DMS79 treated with DMSO at 0.1 percent for 48 hours (cell line): ENCODE measurements at places on chromosomes 16 and 17.

GRCh38 chr17:11264183-11264871 lies 23.3 kb downstream of the SHISA6 start:
- no peak for DNase-seq

GRCh38 chr17:63974594-63975192 lies 2.0 kb upstream of the SCN4A start:
- DNase-seq, result no peak

GRCh38 chr17:31677681-31678080 lies 181.4 kb downstream of the COPRS start:
- DNase-seq, result no peak

DNA sequence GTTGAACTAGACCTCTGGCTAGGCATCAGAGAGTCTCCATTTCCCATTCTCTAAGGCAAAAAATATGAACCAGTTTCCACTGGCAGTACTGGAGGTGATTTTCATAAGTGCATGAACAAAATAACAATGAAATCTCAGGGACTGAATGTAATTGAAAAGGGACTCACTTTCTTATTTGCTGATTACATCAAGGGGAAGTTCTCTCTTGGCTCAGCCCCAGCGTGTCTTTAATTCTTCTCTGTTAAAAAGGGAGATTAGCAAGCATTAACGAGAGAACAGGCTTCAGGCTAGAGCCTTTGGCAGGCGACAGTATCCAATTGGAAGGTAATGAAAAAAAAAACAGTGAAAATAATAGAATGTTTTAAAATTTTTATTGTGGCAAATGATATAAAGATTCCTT lies 34.0 kb upstream of the ADAMTS18 start:
- DNase-seq, result no peak

- no peak for DNase-seq
Measured at GRCh38 chr16:10069374-10069773, 112.9 kb downstream of the GRIN2A start.

- DNase-seq, result no peak
Measured at GRCh38 chr16:27286451-27286850, 17.9 kb upstream of the NSMCE1 start.

GRCh38 chr16:23334950-23335349 lies 32.8 kb downstream of the SCNN1B start:
- DNase-seq, result no peak

DNA sequence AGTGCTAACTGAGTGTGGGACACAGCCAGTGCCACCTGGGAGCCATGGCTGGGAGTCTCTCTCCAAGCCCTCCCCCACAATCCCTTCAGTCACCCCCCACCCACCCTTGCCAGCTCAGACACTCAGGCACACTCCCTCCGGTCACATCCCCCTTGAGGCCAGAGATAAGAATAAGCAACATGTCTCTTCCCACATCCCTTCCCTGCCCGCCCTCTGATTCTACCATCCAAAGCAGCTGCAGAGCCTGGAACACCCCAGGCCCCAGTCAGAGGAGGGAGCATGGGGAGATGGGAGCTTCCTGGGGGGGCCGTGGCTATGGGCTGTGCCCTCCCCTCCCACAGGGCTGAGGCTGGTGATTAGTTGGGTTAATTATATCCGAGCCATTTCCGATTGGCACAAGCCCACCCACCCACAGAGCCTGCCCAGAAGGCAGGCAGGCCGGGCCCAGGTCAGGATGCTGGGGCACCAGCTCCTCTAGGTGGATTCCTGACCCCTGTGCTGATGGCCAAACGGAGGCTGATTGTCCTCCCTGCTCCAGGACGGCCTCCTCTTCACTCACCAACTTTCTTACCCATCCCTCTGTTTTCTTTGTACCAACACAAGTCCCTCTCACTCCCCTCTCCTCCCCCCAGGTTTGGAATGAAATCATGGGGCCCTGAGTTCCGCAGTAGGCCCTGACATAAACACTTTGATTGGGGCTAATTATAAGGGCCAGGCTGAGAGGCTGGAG lies 28.6 kb upstream of the MEIOC start:
- no peak for DNase-seq

- DNase-seq, result peak; percentile 10
Measured at GRCh38 chr16:48180868-48181480, 25.2 kb upstream of the ABCC12 start.

DNA sequence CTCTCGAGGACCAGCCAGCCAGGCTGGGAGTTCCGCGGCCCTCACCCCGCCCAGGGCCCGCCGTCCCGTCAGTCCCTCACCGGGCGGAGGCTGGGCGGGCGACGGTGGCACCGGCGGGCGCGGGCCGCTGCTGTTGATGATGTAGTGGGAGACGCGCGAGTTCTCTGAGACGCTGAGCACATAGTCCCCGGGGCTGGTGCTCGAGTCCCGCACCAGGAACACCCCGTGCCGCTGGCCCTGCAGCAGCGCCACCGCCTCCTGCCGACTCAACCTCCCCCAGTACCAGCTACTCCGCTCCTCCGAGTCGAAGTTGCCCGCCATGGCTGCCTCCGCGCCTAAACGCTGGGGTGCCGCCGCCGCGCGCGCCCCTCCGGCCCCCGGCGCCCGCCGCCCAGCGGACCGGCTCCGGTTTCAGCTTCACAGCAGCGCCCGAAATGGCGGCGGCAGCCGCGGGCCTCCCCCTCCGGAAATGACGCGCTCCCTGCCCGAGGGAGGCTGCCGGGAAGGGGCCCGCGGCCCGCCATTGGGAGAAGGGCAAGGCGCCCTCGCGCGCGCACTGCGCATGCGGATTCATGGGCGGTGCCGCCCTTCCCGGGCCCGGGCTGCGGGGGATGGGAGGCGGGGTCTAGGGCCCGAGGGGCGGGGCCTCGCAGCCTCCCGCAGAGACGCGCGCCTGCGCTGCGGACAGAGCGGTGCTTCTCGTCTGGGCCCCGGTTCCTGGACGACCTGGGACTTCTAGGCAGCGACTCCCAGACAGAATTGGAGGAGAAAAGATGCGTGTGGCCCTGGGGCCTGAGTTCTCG lies at the start of gene CRK:
Gene CRK, minus strand, starts transcription at position 436 of the 803 bp plus-strand sequence. Its CDS starts 115 bp downstream, at position 321.
- peak; percentile 62 for DNase-seq

DNA sequence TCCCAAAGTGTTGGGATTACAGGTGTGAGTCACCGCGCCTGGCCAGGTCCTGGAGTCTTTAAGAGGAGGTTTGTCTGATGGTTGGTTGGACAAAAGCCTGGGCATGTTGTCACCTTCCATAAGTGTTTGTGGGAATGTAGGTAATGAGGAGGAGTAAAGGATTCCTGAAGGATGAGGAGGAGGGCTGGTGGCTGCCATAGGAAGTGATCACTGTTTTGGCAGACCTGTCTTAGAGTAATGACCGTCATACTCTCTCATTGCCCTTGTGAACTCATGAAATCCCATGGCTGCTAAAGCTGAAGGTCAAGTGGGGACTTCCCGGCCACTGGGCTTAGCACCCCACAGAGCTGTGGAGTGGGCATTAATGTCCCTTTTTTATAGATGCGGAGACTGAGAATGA lies 40.5 kb downstream of the TENT4B start:
- no peak for DNase-seq

DNA sequence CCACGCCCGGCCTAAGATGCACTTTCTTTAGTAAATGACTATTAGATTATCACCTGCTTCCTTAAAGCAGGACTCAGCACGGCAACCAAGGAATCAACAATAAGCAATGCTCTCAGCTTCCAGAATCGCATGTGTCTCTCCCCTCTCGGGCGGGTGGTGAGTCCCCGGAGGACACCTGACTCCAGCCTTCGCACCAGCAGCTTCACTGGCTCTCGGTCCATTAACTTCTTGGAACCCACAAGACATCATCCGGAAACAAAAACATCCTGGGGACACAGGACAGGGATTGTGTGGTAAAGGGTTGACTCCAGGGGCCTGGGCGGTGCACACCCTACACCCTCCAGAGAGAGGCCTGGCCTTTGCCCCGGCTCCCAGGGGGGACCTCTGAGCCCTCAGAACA lies 22.7 kb downstream of the UTS2R start:
- DNase-seq, result no peak
